ENCODE measurements at places on chromosomes 7 and 10.

DNA sequence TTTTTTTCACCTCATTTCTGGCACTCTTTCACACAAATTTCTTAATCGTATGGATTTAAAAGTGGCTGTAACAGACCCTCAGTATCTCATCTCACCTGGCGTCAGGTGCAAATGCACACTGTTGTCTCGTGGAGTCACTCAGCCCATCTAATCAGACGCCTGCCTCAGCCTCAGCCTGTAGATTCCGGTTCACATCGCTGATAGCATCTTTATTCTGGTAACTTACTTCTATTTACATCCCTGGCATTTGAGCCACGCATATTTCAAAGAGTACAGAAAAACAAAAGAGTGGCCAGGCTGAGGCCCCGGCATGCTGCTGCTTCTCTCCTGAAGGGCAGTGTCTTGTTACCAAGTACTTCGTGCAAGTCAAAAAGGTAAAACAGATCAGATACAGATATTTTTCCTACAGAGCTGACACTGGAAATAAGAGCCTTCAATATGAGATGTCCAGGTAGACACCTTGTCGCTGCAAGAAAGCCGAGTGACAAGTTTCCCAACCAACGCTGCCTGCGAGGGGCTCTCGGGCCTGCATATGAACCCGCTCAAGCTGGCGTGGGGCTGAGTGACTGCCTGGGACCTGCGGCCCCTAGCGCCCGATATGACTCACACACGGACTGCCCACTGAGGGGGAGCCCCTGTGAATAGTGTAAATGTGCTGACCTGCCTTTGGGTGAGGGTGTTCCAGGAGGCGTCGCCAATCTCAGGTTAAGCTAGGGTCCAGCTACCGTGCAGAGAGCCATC is 4.3 kb downstream of the VIPR2 start:
- DNase-seq, result no peak

GRCh38 chr10:23439452-23439960 is 631 bp downstream of the OTUD1 start:
- DNase-seq, result no peak

DNA sequence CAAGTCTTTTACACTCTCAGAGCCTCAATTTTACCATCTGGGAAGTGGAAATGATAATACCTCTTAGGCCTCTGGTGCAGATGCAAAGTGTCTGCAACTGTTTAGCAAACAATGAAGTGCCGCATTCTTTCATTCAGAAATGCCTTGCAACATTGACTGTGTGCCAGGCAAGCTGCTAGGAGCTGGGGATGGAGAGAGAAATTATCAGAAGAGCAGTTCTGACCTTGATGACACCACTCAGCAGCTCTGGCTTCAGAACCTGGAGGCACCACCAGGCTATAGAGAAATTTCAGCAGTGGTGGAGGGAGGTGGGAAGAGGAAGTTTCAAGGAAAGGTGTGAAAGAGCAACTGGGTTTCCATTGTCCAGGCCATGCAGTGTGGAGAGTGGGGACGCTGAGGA is 78.1 kb upstream of the HABP2 start:
- no peak for DNase-seq

GRCh38 chr10:35336084-35336831 is at the start of gene CCNY:
Gene CCNY (plus strand): TSS chr10:35336509. CDS start chr10:35337054, 545 bp downstream.
- DNase-seq, result peak; percentile 59

GRCh38 chr7:122457325-122457724 is 152.8 kb upstream of the FEZF1 start:
- no peak for DNase-seq

- peak; percentile 59 for DNase-seq
Measured at GRCh38 chr7:117048114-117048866, 95.0 kb downstream of the ST7 start.

DNA sequence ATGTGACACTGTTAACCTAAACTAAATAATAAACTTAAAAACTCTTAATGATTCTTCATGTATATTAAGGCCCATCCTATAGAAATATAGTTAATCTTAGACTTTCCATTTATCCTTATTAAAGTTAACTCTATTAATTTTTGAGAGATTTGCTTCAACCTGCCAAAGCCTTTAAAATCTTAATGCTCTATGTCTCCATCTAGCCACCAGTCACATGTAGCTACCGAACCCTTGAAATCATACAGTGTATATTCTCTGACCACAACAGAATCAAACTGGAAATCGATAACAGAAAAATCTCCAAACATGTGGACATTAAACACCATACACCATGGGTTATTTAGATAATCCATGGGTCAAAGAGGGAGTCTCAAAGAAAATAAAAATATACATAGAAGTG is 51.9 kb downstream of the ASZ1 start:
- DNase-seq, result no peak

DNA sequence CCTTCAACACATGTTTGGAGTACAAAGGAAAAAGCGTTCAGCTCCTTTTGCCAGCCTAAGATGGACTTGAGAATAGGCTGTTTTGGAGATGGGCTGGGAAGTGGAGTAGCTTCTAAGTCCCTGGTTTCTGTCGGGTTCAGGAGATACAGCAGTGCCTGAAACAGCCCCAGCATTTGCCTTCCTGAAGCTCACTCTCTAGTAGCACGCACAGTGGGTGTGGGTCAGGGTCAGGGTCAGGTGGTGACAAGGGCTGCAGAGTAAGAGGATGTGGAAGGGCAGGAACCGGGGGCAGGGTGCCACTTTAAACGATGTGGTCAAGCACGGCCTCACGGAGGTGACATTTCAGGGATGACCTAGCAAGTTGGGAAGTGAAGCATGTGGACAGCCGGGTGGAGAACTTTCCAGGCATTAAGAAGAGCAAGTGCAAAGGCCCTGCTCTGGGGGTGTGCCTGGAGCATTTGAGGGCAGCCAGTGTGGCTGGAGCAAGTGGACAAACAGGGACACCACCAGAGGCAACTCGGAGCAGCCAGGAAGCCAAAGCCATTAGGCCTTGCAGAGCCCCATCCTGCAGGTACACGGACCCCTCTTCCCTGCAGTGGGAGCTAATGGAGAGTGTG is 382.2 kb upstream of the ZMIZ1 start:
- DNase-seq, result no peak

GRCh38 chr7:51640841-51641240 is 324.2 kb upstream of the COBL start:
- no peak for DNase-seq

DNA sequence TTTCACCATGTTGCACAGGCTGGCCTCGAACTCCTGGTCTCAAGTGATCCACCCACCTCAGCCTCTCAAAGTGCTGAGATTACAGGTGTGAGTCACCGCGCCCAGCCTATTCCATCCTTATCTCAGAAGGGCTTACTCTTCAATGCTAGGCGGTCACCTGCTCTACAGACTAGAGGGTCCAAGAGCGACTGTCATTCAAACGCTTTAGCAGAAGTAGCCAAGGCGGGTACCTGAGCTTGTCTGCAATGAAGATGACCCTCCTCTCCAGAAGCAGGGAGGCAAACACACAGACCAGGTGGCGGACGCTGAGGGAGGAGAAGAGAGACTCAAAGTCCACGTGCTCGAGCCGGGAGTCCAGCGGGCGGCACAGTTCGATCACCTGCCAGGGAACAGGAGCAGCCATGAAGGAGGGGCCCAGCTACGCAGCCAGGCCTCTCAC is 65.1 kb upstream of the MKRN1 start:
- no peak for DNase-seq

GRCh38 chr7:57328963-57329362 is 121.0 kb upstream of the ZNF716 start:
- no peak for DNase-seq

- DNase-seq, result no peak
Measured at GRCh38 chr10:131825150-131825848, 75.5 kb upstream of the PPP2R2D start.

GRCh38 chr10:6200440-6200733 is 2.3 kb upstream of the PFKFB3 start:
- no peak for DNase-seq

- DNase-seq, result no peak
Measured at GRCh38 chr7:114821030-114821900, 100.6 kb upstream of the MDFIC start.

Data from KBM-7 (cell line).